NB4 (cell line): ENCODE measurements at places on chromosomes 1 and 21.
A peak's percentile ranks its signal among the peaks of the same experiment; 100 is the strongest.

GRCh38 chr1:93043057-93043557 lies 36.0 kb upstream of the MTF2 start:
- DNase-seq: no peak

- DNase-seq: no peak
Measured at GRCh38 chr1:24279590-24280232, 39.4 kb upstream of the GRHL3 start.

- DNase-seq: no peak
Measured at GRCh38 chr1:86035101-86035500, 121.5 kb downstream of the COL24A1 start.

DNA sequence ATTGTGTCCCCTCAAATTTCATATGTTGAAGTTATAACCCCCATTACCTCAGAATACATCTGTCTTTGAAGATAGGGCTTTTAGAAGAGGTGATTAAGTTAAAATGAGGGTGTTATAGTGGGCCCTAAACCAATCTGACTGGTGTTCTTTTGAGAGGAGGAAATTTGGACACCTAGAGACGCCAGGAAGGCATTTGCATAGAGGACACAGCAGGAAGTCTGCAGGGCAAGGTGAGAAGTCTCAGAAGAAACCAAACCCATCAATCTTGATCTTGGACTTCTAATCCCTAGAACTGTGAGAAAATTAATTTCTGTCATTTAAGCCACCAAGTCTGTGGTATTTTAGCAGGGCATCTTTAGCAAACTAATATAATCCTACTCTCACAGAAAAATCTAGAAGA lies 13.0 kb downstream of the GOLPH3L start:
- DNase-seq: no peak

DNA sequence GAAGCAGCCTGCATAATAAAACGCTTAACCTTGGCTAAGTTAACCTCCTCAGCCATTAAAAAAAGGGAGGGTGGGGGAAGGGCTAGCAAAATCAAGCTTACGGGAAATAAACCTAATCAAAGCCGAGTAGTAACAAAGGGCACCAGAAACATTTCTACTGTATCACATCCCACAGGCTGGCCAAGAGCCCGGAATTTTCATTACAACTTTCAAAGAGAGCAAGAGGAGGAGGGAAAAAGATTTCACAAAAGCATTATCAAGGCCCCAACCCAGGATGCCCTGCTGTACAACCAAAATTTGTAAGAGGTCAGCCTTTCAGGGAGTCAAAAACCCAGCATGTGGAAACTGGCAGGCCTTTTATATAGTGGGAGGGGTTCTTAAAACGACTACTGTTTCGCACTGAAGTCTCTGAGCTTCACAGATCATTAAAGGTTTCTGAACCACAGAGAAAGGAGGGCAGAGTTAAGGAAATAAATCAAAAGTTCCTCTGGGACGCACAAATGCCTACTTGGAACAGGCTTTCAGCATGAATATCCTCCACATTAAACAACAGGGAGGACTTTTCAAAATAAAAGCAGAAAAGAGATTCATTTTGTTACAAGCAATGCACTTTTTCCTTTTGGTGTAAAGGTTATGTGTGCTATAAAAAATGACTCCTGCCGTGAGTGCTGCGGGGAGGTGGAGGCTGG lies 90.4 kb downstream of the SLC45A1 start:
- DNase-seq: no peak

DNA sequence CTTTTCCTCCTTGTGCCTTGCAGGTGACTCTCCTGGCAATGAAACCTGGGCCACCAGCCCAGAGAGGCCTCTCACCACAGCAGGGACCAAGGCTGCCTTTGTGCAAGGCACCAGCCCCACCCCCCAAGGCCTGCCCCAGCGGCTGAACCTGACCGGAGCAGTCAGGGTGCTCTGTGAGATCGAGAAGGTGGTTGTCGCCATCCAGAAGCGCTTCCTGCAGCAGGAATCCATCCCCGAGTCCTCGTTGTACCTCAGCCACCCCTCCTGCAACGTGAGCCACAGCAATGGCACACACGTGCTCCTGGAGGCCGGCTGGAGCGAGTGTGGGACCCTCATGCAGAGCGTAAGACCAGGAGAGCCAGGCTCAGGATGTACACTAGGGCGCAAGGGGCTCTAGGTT lies 51.7 kb downstream of the UMODL1 start:
- no peak for DNase-seq

GRCh38 chr1:55316947-55317662 lies 101.9 kb upstream of the USP24 start:
- DNase-seq: no peak

- DNase-seq: no peak
Measured at GRCh38 chr21:28317177-28317950, 675.3 kb downstream of the LTN1 start.

- DNase-seq: peak; percentile 1
Measured at GRCh38 chr1:67261680-67262079, 46.0 kb upstream of the IL12RB2 start.

DNA sequence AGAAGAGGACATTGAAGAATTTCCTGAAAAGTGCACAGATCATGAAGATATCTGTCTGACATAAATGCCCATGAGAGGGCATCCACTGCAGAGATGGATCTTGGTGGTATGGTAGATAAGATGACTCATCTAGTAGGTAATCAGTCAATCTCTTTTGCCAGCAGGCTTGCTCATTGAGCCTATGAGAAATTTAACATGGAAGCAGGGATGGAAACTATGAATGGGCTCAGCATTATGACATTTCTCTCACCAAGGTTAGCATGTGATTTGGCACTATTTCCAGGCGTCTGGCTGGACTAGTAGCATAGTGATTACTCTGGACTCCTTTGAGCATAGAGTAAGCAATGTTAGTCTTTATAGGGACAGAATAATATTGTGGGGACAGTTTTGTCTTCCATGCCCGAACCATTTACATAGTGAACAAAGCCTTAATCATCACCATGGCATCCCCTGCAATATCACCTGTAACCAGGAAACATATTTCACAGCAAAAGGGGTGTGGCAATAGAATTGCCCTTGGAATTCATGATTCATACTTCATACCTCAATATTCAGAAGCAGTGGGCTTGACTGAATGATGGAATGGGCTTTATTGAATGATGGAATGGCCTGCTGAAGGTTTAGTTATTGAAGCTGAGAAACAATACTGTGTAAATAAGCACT lies 7.3 kb downstream of the OR2C3 start:
- no peak for DNase-seq

DNA sequence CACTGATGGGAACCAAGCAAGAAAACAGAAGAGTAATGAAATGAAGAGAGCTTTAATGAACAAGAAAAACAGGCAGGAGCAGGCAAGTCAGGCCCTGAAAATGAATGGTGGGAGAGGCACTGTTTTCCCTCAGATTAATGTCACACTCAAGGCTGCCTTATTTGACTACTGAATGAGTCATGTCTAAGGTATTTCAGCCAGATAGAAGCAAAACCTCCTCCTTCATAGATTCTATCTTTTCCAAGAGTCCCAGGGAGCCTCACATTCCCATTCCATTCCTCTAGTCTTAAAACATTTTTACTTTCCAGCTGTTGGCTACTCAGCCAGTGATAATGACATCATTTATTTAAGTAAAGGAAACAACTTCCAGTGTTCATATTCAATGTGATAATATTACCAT lies 228.4 kb upstream of the NRIP1 start:
- DNase-seq: no peak

DNA sequence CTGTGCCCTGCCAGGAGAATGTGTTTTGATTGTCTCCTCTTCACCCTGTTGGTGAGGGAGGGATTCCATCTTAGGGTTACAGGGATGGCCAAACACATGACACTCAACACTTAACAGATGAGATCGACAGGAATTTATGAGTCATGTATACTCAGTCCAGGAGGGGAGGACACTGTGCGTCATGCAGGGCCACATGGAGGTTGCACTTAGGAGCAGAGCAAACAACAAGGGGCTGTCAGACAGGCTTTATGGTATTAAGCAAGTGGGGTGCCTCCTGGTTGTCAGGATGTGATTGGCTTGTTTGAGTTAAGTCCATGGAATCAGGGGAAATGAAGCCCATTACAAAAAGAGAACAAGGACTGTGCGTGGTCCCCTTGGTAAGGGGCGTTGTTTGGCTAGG lies 26.9 kb downstream of the EDARADD start:
- DNase-seq: no peak

- DNase-seq: no peak
Measured at GRCh38 chr21:42937960-42938605, 12.7 kb upstream of the ERVH48-1 start.

DNA sequence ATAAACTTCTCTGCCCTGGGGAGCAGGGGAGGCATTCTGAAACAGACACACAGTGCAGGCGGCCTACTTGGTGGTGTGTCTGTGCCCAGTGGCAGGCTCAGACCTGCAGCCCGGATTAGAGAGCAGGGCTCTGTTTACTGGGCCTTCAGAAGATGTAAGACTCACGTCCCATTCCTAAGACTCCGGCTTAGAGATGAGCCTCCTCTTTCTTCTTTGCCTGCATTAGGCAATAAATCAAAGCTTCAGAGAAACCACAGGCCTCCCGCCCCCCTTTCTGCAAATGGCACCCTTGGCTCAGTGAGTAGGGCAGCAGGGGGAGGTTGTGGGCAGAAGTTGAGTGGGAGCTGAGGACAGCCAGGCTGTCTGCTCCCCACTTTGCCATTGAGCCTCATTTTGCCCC lies 35.8 kb downstream of the LGR6 start:
- DNase-seq: no peak

DNA sequence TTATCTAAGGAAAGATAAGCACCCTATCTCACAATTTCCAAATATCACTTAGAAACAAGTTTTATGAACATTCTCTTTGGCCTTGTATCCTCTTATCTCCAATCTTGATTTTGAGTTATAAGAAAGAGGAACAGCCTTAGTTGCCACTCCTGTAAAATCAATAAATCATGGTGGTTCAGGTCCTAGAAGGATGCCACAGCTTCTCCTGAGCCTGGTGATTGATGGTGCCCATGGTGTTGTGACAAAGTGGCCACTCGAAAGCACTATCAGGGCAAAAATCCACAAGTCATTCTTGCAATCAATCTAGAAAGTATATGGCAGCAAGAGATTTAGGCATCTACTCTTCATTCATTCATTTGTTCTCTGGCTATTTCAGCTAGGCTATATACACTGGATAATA lies 27.8 kb downstream of the GBP6 start:
- DNase-seq: no peak

- no peak for DNase-seq
Measured at GRCh38 chr1:99171184-99171813, 93.0 kb upstream of the PLPPR4 start.

DNA sequence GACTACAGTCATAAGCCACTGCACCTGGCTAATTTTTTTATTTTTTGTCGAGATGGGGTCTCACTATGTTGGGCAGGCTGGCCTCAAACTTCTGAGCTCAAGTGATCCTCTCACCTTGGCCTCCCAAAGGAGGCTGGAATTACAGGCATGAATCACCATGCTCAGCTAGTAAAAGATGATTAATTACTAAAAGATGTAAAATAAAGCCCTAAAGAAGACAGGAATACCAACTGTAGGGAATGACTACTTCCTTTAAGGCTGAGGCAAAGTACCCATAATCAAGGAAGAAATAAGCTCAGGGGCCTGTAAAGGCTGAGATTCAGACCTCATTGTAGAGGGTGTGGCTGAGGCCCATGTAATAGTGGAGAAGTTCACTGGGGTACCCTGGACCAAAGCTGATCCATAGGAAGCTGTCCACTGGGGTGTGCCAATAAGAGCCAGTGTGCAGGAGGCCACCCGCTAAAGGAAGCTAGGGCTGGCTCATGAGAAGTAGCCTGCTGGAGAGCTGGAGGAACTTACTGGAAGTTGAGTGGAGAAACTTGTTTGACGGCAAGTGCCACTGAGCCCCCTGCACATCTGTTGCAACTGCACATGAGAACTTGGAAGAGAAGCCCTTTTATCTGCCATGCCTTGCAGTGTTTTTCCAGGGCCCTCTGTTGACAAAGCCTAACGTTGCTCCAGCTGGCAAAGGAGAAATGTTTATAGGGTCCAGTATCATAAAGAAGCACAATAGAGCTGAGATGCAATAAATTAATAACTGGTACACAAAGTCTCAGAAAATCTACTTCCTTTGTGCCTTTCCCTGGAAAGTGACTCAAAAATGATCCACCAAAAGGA lies 17.8 kb upstream of the SERTAD4 start:
- DNase-seq: no peak

DNA sequence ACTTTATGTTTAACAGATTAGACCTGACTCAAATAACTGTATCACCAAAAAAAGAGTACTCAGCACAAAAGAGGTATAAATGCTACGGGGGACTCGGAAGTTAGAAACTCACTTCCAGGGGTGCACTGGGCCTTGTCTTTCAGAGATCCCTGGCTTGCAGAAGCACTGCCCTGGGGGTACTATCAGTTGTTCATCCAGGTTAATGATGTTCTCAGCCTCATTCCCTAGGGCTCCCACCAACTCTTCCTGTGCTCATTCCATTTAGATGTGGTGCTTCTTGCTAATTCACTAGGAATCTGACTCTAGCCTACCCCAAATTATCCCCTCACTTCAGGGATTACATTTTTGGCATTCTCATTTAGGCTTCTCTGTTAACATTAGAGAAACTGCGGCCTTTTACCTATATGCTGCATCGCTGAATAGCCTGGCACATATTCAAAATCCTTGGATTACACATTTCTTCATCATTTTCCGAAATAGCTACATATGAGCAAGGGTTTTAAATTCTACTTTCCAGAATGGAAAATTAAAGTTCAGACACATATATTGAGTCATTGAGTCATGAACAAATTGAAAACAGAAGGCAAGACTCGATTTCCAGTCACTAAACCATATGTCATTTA lies 338.5 kb downstream of the KCTD3 start:
- DNase-seq: no peak

GRCh38 chr1:101992821-101993575 lies 3.7 kb downstream of the OLFM3 start:
- no peak for DNase-seq

- no peak for DNase-seq
Measured at GRCh38 chr1:189866606-189867005, 611.1 kb downstream of the BRINP3 start.

- no peak for DNase-seq
Measured at GRCh38 chr1:25629836-25630235, 13.2 kb downstream of the MAN1C1 start.

- no peak for DNase-seq
Measured at GRCh38 chr1:51734896-51735745, 118.2 kb downstream of the OSBPL9 start.
